ENCODE measurements at places on chromosomes 12 and 14.
A peak's percentile ranks its signal among the peaks of the same experiment; 100 is the strongest.

GRCh38 chr14:68373847-68374444, 418.9 kb downstream of the ZFP36L1 start:
- no peak for DNase-seq

- no peak for DNase-seq
These were observed 26.0 kb upstream of the VPS37B start for GRCh38 chr12:122921917-122922316.

GRCh38 chr14:34086223-34086757, 135.4 kb upstream of the EGLN3 start:
- DNase-seq, result no peak

DNA sequence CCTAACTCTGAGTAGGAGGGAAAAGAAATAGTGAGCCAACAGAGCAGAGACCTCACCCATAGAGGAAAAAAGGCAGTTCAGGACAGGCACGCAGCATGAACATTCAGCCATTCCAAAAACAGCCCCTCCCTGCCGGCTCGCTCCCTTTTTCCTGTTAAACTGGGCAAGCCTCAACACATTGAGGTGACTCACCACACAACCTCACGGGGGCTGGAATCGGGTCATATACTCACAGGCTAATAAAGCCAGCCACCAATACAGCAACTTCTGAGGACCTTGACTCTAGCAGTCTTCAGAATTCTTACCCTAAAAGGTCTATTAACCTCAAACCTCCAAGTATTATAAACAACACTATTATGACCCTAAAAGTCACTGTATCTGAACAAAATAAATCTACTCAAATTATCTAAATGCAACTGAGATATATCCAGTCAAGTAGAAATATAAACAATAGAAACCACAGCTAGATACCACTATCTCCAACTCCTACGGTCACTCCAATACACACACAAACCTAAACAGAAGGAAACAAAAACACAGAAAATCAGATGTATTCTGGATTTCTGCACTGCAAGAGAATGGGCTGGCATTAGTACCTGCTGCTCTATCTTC, 6.3 kb downstream of the YBX3 start:
- peak; percentile 92 for DNase-seq

DNA sequence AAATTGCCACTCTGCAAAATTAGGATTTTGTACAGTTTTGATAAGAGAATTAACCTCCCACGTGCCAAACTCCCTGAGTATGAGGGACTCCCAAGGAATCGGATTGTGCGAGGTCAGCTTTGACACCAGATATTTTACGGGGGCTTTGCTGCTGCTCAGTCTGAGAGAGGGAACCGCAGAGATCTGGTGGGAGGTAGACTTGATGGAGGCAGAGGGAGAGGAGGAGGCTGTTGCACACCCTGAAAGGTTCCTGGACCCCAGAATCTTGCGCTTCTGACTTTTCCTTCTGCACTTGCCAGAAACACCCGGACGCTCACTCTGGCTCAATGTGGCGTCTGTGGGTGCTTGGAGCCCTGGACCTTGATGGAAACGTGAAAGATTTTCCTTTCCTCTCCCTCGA, 83.9 kb downstream of the PAPOLA start:
- DNase-seq, result no peak

GRCh38 chr14:69711881-69712560, 54.9 kb upstream of the SRSF5 start:
- DNase-seq, result no peak

DNA sequence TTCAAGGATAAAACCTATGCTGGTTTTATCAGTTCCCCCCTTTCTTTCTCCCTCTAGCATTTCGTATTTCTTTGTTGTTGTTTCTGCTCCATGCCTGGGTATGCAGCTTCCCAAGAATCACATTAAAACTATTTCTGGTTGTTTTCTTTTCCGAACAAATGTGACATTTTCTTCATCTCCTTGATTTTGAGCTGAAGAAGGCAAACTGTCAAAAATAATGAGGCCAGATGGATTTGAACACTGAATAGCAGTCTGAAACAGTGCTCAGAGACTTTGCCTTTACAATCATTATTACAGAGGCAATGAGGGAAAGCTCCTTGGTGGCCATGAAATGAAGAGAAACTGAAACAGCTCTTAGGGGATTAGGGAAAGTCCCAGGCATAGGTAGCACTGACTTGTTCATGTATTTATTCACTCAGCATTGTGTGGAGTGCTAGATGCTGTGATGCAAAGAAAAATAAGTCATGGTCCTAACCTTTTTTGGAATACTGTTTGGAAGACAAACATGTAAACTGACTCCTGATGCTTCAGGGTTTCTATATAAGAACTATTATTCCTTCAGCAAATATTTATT, 319.5 kb downstream of the FUT8 start:
- DNase-seq, result no peak

DNA sequence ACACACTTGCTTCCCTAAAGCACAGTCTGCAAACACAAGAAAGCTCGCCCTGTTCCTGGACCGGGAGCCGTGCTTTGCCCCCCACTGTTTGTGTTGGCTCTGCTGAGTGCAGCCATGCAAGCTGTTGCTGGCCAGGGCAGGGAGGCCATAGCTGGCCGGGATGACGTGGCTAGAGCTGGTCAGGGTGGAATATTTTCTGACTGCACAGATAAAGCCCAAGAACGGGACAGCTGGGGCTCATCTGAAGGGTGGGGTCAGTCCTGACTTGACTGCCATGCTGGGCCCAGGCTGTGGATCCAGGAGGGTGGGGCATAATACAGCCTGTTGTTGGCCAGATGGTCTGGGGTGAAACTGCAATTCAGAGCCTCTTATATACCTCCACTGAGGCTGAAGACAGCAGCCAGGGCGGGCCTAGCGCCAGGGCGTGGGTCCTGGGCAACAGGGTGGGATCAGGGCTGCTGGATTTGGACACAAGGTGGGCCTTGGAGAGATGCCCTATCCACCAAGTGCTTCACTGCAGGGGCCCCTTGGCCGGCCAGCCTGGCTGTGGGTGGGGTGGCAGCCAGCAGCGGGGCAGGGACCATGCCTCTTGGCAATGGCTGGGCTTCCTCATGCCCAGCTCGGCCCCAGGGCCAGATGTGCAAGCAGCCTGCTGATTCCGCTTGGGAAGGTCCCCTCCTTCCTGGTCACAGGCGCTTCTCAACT, 14.8 kb downstream of the KMT5A start:
- DNase-seq, result peak; percentile 28

DNA sequence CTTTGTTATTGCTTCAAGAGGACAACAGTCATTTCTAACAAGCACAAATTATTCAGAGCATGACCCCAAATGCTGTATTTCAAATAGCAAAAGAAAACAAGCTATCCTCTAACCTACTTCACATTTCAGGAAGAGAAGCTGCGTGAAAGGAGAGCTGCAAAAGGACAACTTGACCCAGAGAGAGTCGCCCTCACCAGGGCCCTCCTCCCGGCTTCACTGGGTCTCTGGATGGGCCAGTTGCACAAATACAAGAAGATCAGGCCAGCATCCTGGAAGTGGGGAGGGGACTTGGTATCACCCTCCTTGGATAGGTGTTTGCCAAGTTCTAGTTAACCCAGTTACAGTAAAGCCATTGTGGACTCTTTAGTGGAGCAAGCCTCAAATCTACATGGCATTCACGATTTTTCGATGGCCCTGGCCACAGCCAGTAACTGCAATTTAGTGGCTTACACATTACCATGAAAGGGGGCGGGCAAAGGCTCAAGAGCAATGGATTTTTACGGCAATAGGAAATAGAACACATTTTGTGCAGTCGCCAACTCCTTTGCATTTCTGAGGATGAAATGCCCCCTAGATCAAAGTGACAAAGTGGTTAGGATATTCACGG, 166.9 kb upstream of the DIO2 start:
- no peak for DNase-seq

DNA sequence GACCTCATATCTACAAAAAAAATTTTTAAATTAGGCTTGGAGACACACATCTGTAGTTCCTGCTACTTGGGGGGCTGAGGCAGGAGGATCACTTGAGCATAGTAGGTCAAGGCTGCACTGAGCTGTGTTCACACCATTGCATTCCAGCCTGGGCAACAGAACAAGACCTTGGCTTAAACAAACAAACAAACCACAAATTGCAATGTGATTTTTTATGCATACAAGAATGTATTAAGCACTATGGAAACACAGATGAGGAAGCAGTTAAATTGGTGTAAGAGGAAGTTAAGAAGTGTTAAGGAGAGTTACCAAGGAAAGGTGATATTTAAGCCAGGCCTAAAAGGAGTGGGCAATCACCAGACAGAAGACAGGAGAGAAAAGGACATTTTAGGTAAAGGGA, 83.6 kb upstream of the HECTD1 start:
- DNase-seq, result no peak

- peak; percentile 40 for DNase-seq
These were observed 48.7 kb downstream of the LRIG3 start for GRCh38 chr12:58871556-58871955.

GRCh38 chr14:93108105-93108504, 7.6 kb downstream of the ITPK1 start:
- DNase-seq, result no peak

DNA sequence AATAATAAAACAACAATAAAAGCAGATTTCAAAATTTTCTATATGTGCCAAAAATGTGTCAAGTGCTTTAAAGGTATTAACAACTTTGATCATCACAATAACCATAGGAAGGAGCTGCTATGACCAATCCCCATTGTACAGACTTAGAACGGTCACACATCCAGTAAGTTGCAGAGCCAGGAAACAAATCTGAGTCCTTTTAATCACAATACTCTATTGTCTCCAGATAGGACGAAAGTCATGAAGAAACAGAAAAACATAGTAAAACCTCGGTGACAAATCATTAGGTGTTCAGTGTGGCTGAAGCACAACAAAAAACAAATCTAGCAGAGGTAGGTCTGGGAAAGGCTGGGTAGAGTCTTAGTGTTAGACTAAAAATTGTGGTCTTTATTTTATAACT, 178.8 kb downstream of the GRIP1 start:
- DNase-seq, result no peak

GRCh38 chr12:6204533-6205143, 4.4 kb downstream of the CD9 start:
- no peak for DNase-seq

- peak; percentile 71 for DNase-seq
These were observed 1.1 kb downstream of the NUMB start for GRCh38 chr14:73457041-73457923.

DNA sequence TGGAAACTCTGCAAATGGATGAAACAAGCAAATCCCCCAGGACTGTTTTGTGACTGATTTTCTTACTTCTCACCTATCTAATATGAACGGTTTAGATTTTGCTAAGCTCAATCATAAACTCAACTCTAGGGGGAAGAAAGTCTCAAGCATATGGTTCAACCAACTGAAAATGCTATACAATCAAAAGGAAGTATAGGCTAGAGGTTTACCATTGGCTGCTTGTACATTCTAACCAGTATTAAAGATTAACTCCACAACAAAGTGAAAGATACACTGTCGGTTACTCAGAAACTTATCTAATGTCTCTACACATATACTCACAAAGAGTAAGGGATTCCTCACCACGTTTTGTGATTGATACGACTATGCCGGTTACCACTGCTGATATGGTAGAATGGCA, 281.8 kb upstream of the SOX5 start:
- no peak for DNase-seq

- DNase-seq, result no peak
These were observed 150.4 kb upstream of the MAX start for GRCh38 chr14:65252482-65253255.

- DNase-seq, result no peak
These were observed 107.2 kb downstream of the BTG1 start for GRCh38 chr12:92038476-92038875.

DNA sequence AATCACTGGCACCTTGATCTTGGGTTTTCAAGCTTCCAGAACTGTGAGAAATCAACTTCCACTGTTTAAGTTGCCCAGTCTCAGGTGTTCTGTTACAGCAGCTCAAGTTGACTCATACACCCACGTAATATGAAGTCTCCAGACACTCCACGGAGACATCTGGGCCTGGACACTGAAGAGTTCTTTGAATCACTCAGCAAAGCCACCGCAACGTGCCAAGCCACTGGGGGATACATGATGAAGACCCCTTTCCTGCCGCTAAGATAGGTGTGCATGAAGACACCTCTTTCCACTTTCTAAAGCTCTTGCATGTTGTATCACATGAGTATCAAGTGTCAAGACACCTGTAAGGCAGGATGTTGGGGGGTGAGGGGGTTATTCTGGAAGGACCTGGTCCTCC, 311.7 kb upstream of the RTL1 start:
- DNase-seq, result no peak

DNA sequence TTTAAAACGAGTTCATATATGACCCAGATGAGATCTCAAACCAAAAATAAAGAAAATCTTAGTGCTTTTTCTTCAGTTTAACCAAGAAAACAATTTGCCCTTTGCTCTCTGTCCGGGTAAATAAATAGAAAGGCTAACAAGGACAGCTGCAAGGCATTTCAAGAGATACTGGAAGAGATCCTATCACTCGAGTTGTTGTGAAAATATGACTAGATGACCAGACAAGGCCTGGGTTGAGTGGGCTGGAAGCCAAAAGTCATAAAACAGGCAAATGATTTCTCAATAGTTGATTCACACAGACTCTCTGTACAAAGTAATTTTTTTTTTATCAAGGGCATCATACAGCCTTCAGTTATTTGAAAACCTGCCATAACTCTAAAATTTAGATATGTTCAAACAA, 55.9 kb upstream of the AVPR1A start:
- peak; percentile 15 for DNase-seq

DNA sequence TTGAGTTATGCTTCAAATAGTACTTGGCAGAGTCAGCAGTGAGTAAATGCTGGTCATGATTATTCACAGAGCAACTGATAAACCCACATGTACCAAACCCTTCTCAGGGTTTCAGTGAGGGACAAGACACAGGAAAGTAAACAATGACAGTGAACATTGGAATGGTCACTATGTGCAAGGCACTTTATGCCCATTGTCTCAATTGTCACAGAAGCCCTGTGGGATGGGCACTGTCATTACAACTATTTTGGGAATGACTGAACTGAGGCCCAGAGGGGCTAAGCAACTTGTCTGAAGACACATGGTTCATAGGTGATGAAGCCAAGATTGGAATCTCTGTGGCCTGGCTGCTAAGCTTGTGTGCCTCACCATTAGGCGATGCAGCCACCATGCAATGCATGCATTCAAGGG, 238.5 kb downstream of the RBM19 start:
- DNase-seq, result peak; percentile 69

DNA sequence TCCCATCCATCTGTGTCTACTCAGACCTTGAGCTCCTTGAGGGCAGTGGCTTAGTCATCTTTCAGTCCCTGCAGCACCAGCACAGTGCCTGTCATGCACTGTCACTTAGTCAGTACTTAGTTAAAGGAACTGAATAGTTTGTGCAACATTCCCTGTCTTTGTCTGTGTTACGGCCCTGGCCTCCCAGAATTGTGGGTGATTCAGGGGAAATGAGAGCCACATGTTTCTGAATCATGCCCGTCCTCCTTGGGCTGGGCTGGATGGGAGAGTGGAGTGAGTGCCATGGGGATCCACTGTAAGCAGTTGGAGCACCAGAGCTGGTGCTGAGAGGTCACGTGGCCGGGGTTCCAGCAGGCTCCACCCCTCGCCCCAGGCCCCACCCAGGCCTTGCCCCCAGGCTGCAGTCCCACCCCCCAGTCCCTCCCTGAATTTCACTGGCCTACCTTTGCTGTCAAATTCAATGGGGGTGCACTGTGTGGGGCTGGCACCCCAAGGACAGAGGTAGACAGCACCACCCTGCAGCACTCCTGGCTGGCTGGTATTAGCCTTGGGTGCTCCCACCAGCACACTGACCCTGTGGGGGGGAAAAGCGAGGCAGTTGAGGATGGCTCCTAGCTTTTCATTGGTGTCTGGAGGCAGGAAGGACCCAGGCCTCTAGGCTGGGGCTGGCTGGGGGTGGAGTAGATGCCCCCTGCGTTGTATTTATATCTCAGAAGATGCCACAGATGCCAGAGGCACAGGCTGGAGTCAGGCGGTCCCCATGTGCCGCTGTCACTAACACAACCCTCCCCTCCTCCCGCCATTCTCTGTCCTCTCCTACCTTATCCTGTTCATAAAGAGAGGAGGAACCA, 7.5 kb downstream of the ITGA5 start:
- peak; percentile 99 for DNase-seq
